Aorta (tissue), 5 donors: ENCODE measurements at places on chromosomes 2 and 18. TPM values are rescaled to one million over a fixed set of nuclear protein-coding genes. Genes with fewer than 3 reads are reported as not detected.

DNA sequence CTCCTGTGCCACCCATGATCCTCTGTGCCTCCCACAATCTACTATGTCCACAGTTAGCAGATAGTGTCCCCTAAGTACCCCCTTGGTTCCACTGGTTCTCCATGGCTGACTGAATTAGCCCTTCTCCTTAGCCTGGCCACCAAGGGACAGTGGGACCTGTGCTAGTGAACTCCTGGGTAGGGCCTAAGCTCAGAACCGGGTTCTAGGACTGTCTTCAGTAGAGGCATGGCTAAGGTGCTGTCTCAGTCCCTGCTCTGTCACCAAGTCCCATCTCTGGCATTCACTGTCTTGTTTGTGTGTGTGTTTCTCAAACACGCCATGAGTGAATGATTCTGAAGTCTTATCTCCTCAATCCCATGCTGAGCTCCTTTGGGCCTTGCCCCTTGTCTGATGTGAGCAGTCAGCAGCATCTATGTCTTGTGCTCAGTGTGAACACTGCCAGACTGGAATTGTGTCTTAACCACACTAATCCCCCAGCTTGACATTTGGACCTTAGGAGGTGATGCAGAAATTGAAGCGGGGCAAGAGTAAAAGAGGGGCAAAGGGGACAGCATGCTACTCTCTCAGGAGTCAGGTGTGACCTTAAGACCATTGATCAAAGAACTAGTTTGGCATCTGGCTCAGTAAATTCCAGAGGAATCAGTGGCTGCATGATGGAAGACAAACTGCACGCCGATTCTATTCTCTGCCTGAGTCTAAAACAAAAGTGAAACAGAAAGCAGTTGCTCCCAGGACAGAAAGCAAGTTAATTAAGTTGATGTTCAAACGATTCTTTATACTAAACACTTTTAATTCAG is 190.5 kb downstream of the ALPK2 start:
- DNase-seq, result no peak

- DNase-seq, result no peak
These were observed 132.4 kb upstream of the TRIB2 start for GRCh38 chr2:12584338-12584737.

- no peak for DNase-seq
These were observed 563.9 kb downstream of the DCC start for GRCh38 chr18:52903857-52904256.

Gene C2orf72
- total RNA-seq, result not detected

Gene REG3A
- 4.1 TPM for total RNA-seq

Gene LONRF2
- 10.3 TPM for total RNA-seq

Gene UGT1A4
- total RNA-seq, result not detected
